ENCODE measurements at places on chromosomes 4 and X. TPM values are rescaled to one million over a fixed set of nuclear protein-coding genes. Genes with fewer than 3 reads are reported as not detected.

DNA sequence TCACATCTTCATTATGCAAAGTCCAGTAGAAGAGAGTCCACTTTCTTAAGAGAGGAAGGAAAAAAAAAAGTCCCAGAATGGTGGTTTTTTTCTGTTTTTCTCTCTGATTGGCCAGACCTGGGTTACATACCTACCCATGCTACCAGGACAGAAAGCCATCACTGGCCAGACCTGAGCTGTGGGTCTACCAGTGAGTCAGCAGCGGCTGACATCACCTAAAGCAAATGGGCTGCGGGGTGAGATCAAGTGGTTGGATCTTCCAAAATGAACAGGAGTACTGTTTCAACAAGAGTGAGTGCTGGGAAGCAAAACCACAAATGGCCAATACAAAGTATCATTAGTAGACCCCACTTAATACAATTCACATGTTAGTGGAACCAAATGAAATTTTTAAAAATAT is 1.6 kb upstream of the NDST3 start:
- peak overlapping the region; percentile 45 for H3K4me3 ChIP-seq
- H3K27me3 ChIP-seq, result peaks cover 21% of the 10 kb centered on the region
- DNase-seq, result no peak
- no peaks in the 10 kb centered on the region for H3K36me3 ChIP-seq
- no peak overlapping the region for H3K27ac ChIP-seq

- no peaks in the 10 kb centered on the region for H3K27me3 ChIP-seq
- H3K27ac ChIP-seq, result peak overlapping the region; percentile 97
- peak overlapping the region; percentile 45 for H3K4me3 ChIP-seq
- H3K4me1 ChIP-seq, result peaks cover 39% of the 10 kb centered on the region
- H3K36me3 ChIP-seq, result peaks cover 20% of the 10 kb centered on the region
Measured at GRCh38 chr4:88382621-88383020, 4.0 kb downstream of the HERC6 start.

- H3K27ac ChIP-seq, result no peak overlapping the region
- peaks cover 10% of the 10 kb centered on the region for H3K27me3 ChIP-seq
- H3K36me3 ChIP-seq, result no peaks in the 10 kb centered on the region
- DNase-seq, result no peak
Measured at GRCh38 chr4:165394275-165394674, 15.5 kb downstream of the CPE start.

- H3K27me3 ChIP-seq, result no peaks in the 10 kb centered on the region
- no peak overlapping the region for H3K4me3 ChIP-seq
- peaks cover 38% of the 10 kb centered on the region for H3K4me1 ChIP-seq
- H3K36me3 ChIP-seq, result peaks cover 18% of the 10 kb centered on the region
Measured at GRCh38 chr4:1851575-1852410, 4.2 kb downstream of the LETM1 start.

- H3K4me1 ChIP-seq, result no peaks in the 10 kb centered on the region
- DNase-seq, result no peak
- no peak overlapping the region for H3K4me3 ChIP-seq
- H3K27me3 ChIP-seq, result no peaks in the 10 kb centered on the region
- H3K27ac ChIP-seq, result no peak overlapping the region
- H3K36me3 ChIP-seq, result no peaks in the 10 kb centered on the region
Measured at GRCh38 chr4:123575291-123575690, 178.7 kb downstream of the SPRY1 start.

The PPBP gene
- not detected for total RNA-seq

DNA sequence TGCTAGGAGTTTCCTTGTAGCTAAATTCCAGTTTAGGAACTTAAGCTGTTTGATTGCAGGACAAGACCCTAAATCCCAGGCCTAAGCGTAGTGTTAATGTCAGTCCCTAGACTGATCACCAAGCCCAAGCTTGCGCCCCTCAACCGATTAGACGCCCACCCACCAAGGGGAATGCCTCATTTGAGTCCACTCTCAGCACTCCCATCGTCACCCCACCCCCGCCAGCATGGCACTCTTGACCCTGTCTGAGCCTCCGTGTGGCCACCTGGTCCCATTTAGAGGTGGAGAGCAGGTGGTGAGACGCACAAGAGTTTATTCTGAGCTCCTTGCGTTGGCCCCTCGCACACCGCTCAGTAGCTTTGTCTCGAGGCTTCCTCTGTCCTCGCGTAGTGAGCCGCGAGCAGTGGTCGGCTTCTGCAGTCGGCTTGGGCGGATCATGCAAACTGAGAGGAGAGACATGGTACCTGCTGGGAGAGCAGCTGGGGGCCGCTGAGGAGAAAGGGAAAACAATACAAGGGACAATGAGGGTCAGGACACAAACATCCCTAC is 48.5 kb upstream of the ZNF157 start:
- no peaks in the 10 kb centered on the region for H3K27me3 ChIP-seq
- no peak for DNase-seq
- H3K36me3 ChIP-seq, result no peaks in the 10 kb centered on the region
- H3K27ac ChIP-seq, result no peak overlapping the region
- H3K4me3 ChIP-seq, result no peak overlapping the region

DNA sequence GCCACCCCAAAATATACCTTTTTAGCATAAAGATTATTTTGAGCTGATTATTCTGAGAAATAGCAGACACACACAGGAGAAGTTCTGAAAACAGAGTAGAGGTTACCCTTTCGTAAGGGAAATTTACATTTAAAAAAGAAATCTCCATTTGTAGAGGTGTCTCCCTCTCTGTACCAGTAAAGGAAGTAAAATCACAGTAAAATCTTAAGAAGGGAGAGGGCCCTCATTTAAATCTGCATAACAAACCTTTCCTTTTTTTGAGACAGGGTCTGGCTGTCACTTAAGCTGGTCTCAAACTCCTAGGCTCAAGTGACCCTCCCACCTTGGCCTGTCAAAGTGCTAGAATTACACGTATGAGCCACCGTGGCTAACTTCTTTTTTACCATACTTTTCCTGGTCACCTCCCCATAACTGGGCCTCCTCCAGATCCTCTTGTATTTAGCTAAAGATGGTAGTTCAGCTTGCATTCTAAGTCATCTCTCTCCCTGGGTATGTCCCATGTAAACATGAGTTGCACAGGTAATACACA is 92.2 kb upstream of the INTU start:
- H3K27ac ChIP-seq, result no peak overlapping the region
- peaks cover 14% of the 10 kb centered on the region for H3K27me3 ChIP-seq
- H3K4me1 ChIP-seq, result no peaks in the 10 kb centered on the region
- no peaks in the 10 kb centered on the region for H3K36me3 ChIP-seq
- DNase-seq, result no peak

GRCh38 chr4:68693325-68694075 is 23.0 kb upstream of the UGT2B15 start:
- H3K4me3 ChIP-seq, result no peak overlapping the region
- no peak for DNase-seq
- H3K36me3 ChIP-seq, result no peaks in the 10 kb centered on the region
- no peaks in the 10 kb centered on the region for H3K27me3 ChIP-seq
